ENCODE measurements at places on chromosomes 3 and 15.

- no peak for DNase-seq
These were observed 1.6 kb upstream of the ITGB5 start for GRCh38 chr3:124888482-124889441.

DNA sequence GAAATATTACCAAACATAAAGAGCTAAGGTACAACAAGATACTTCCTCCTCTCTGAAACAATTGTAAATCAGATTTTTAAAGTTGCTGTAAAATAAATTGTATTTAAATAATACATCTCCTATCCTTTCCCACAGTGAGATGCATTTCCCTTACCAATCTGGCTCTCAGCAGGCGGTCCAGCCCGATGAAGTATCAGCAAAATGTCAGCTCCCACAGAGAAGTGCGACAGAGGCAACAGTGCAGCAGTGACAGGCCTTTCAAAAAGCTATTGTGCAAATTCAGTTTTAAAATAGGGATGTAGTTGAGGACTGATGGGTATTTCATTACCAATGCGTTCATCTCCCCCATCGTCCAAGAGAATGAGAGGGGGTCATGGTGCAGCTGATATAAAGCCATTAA, 733.2 kb upstream of the GOLIM4 start:
- DNase-seq = peak; percentile 8

DNA sequence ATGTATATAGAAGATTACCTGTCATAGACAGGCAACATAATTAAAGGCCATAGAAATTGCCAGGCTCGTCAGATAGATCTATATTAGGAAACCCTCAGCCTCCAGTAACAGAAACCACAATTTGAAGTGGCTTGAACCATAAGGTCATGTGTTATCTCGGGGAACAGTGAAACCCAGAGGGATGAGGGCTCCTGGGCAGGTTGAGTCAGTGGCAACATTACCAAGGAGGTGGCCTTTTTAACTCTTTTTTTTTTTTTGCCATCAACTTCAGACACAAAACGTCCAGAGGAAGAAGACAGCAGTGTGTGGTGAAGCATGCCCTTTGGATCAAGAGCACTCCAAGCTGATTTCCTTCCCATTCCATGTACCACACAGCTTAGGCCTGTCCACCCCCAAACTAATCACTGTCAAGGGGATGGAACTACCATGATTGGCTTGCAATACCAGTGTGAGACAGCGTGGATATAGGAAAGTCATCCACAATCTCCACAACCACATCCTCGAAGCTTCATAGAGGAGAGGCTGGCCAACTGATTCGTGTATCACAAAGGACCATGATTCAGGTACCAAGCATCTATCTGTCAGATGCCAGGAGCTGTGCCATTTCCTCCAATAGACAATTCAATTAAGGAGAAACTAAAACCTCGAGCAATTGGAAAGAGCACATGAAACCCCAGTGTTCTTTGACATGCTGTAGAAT, 999 bp upstream of the KIF7 start:
- no peak for DNase-seq

- DNase-seq = no peak
These were observed 40.6 kb upstream of the RFTN1 start for GRCh38 chr3:16554126-16554525.

DNA sequence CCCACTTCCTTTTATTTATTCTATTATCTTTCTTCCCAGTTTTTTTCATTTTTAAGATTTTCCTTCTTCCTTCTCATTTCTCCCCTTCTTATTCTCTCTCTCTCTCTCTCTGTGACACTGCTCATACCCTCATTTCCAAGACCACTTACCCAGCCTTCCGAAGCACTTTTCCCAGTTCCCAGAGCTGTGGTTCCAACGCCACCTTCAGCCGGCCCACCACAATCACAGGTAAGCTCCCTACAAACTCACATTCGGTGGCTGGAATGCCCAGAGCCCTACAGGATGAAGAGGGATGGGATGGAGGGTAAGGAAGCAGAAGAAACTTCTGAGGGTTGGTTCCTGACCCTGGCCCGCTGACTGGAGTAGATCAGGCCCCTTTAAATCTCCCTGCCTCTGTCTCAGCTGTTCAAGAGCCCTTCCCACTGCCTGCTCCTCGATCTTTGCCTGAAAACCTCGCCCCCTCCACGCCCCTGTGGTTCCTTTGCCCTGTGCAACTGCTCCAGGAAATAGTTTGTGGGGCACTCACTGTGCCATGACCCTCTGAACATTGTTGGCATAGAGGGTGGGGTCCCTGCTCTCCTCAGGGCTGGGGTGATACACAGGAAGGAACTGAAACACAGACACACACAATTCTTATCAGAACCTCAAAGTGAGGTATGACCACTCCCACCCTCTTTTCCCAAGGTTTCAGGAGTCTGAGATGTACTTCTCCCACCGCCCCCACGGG, 4.8 kb downstream of the LPCAT4 start:
- DNase-seq = no peak

GRCh38 chr3:39812537-39812936, 3.1 kb downstream of the MYRIP start:
- peak; percentile 5 for DNase-seq

DNA sequence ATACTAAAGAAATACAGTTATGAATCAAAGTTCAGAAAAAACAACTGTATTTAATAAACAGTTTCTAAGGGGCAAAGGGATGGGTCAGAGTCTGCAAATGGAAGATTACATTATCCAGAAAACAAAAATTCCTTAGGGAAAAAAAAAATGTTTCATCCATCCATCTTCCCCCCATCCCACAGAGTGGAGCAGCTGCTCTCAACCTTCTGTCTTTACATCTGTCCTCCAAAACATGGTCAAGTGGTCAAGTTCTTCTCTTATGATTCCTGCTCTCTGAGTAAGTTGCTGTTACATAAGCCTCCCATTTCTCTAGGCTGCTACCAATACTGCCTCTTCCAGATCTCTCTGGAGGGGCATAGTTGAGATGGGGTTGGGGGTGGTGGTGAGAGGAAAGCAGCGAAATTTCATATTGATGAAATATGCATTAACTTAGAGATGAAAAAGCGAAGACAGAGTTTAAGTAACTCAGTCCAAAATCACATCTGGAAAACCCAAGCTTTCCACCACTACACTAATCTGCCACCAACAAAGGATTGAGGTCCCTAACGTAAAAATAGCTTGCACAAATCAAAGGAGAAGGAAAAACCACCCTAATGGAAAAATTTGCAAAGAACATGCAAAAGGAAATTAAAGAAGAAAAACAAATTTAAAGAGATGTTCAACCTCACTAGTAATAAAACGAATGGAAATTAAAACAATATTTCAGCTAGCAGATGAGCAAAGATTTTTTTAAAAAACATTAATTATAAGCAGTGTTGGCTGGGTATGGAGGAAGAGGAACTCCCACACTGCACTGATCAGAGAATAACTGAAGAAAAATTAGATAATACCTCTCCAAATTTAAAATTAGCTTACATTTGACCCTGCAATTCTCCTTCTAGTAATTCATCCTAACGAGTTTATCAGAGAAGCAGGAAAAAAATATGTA, 109.5 kb downstream of the ST8SIA2 start:
- no peak for DNase-seq

DNA sequence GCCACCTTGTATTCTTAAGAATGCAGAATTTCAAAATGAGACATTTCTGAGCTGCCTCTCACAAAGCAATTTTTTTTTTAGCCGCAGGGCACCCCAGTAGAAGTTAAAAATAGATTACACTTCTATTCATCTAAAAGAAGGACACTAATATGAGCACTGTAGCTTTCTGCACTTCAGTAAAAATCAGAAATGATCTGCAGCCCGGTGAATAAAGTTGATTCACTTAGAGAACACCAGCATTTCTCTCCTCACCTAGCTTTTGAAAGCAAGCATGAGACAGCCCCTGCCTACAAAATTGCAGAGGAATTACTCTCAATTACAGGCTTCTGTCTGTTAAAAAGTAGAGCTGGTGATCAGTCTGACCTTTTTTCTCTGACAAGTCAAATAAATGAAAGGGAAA, 1062.4 kb downstream of the FHIT start:
- no peak for DNase-seq

DNA sequence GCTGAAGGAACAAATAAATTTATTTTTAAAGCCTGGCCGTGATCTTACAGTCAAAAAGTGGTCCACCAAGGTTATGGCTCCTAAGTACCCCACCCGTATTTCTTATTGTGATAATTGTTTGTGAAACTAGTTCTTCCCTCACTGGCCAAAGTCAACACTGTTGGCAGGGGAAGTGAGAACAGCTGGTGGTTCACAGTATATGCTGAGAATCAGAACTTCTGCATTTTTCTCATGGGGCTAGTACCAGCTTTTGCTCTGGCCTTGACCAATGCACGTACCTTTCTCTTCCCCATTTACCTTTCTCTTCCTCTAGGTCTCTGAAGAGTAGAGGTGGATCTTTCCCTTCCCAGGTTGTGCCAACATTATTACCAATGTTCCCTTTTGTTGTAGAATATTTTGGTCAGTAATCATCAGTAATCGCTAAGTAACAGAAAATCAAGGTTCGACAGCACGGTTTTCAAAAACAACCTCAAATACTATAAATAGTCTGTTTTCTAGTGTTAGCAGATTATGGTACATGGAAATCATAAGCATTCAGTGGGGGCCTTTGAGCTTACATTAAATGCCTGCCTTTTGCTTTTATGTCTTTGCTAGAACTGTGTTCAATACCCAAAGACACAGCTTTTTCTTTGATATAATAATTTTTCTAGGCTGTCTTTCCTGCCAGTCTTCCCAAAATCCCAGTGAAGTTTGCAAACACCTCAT, 268.0 kb downstream of the LPP start:
- peak; percentile 25 for DNase-seq

- no peak for DNase-seq
These were observed 43.5 kb upstream of the GRIP2 start for GRCh38 chr3:14583548-14584091.

DNA sequence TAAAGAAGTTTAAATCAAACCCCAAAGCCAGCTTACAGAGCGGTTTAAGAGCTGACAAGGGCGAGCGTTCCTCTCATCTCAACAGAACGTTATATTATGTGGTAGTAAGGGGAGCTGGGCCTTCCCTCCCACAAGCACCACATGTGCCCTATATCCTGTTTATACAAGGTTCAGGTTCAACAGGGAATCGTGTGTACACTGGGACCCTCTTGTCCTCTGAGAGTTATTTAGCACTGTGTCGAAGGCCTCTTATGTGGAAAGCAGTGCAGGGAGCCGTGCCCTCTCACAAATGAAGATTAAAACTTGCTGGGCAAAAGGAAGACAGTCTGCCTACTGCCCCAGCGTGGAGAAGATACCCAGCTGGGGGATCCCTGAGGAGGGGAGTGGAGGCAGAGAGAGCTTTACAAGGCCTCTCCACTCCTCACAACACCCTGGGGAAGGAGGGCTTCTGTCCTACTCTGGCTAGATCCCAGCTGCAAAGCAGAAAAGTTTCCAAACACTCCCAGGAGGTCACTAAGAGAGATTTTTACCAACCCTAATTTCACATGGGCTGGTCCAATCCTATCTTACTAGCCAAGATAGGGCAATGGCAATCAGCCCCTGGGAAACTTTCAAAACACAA, 2.9 kb downstream of the TLE3 start:
- DNase-seq = peak; percentile 21

GRCh38 chr15:43795197-43795596, 3.1 kb downstream of the SERF2 start:
- DNase-seq = no peak

DNA sequence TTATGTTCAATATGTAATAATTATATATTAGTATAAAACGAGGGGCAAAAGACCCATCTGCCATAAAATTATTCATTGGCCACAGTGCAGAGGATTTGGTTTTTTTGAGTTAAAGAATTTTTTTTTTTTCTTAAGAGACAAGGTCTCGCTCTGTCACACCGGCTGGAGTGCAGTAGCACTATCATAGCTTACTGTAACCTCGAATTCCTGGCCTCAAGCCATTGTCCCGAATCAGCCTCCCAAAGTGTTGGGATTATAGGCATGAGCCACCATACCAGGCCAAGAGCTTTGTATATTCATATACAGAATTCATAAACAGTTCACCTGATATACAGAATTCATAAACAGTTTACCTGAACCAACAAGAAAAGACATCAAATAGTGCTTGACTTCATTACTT, 20.2 kb upstream of the LRRFIP2 start:
- no peak for DNase-seq

DNA sequence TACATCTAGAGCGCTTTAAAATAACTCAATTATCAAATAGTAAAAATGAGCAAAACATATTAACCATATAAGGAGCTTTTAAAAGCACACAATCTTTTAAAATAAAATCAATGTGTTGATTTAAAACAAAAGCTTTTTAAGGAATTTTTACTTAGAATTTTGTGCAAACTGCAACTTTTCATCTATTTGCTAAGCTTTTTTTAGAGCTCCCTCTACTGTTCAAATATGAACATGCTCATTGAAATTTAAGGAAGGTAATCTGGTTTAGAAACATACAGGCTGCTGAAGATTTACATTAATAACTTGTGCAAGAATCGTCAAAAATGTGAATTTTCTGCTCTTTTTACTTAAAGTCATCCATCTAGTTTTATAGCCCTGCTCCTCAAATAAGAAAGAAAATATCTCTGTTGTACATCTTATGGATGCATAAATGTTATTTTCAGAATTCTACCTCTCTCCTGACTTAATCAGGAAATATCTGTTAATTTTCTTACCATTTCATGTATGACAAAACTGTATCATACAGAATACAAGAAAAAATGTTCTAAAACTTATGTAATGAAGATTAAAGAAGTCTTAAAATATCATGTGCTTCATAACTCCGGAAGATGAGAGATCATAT, 469.4 kb upstream of the ROBO2 start:
- peak; percentile 30 for DNase-seq

DNA sequence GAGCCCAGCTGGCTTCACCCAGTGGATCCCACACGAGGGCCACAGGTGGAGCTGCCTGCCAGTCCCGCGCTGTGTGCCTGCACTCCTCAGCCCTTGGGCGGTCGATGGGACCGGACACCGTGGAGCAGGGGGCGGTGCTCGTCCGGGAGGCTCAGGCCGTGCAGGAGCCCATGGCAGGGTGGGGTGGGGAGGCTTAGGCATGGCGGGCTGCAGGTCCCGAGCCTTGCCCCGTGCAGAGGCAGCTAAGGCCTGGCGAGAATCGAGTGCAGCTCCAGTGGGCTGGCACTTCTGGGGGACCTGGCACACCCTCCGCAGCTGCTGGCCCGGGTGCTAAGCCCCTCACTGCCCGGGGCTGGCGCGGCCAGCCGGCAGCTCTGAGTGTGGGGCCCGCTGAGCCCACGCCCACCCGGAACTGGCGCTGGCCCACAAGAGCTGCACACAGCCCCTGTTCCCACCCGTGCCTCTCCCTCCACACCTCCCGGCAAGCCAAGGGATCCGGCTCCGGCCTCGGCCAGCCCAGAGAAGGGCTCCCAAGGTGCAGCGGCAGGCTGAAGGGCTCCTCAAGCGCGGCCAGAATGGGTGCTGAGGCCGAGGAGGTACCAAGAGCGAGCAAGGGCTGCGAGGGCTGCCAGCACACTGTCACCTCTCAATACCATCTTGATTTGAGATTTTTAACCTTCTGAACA, 121.4 kb downstream of the EPHB1 start:
- no peak for DNase-seq

- DNase-seq = no peak
These were observed 75.8 kb upstream of the UMPS start for GRCh38 chr3:124654470-124654845.

- peak; percentile 46 for DNase-seq
These were observed 26.7 kb upstream of the TMC3 start for GRCh38 chr15:81400640-81401236.
